ENCODE measurements at places on chromosomes 11 and 22.

GRCh38 chr11:8252388-8252787 lies 11.3 kb downstream of the LMO1 start:
- no peak for DNase-seq

DNA sequence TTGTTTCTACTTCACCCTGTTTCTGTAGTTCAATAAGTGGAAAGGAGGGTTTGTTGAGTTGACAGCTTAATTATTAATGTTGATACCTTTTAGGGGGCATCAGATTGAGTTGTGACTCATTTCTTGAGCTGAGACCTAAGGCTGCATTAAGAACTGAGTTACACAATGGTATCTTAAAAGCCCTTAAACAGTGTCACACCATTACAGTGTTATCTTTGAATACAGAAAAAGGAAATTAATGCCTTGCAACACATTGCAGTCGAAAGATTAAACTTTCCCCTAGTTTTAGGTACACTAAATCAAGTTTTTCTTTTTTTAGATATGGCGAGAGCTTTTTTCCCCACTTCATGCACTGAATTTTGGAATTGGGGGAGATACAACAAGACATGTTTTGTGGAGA lies 16.7 kb downstream of the PAFAH1B2 start:
- no peak for DNase-seq

GRCh38 chr11:72202571-72202970 lies 10.6 kb downstream of the FOLR1 start:
- no peak for DNase-seq

DNA sequence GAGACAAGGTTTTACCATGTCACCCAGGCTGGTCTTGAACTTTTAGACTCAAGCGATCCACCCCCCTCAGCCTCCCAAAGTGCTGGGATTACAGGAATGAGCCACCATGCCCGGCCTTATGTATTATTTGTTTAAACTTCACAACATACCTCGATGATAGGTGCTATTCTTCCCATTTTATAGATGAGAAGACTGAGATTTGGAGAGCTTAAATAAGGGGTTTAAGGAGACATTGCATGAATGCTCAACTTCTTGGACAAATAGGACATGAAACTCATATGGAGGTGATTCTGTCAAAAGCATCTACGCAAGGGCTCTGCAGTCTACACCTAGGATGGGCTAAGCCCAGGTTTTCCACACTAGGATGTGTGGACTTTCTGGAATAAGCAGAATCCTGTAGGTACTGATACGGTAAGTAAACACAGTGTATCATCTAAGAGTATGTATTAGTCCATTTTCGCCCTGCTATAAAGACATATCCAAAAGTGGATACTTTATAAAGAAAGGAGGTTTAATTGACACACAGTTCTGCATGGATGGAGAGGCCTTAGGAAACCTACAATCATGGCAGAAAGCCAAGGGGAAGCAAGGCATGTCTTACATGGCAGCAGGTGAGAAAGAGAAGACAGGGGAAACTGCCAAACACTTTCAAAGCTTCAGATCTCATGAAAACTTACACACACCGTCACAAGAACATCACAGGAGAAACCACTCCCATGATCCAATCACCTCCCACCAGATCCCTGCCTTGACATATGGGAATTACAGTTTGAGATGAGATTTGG lies 62.8 kb upstream of the CAPRIN1 start:
- DNase-seq, result no peak

DNA sequence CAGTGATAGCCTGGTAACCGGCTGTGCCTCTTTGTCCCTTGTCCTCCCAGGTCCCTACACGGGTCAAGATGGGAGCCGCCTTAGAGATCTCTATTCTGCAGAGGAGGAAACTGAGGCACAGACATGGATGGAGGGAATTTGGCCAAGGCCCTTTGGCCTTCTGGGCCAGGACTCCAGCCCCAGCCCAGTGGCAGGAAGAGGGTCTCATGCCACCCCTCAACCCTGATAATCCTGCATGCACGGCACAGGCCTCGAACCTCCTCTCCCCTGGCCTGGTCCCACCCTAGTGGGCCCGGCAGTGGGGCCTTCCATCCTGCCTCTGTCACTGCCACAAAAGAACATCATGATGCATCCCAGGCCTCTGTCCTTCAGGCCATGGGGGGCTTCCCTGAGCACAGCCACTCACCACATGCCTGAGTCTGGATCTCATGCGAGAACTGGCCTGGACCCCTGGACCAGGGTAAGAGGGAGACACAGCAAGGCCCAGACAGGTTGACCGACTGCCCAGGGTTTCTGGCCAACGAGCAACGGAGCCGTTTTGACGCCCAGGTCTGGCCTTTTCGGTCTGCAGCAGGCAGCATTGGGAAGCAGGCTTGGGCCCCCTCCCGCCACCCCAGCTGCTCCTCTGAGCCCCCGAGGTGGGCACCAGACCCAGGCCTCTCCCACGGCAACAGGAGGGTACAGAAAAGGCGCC lies 6.5 kb downstream of the LINC01488 start:
- no peak for DNase-seq

- no peak for DNase-seq
Observed at GRCh38 chr11:105644839-105645573, 35.1 kb downstream of the GRIA4 start.

GRCh38 chr11:47234669-47235100 lies 13.9 kb downstream of the ACP2 start:
- DNase-seq, result no peak

DNA sequence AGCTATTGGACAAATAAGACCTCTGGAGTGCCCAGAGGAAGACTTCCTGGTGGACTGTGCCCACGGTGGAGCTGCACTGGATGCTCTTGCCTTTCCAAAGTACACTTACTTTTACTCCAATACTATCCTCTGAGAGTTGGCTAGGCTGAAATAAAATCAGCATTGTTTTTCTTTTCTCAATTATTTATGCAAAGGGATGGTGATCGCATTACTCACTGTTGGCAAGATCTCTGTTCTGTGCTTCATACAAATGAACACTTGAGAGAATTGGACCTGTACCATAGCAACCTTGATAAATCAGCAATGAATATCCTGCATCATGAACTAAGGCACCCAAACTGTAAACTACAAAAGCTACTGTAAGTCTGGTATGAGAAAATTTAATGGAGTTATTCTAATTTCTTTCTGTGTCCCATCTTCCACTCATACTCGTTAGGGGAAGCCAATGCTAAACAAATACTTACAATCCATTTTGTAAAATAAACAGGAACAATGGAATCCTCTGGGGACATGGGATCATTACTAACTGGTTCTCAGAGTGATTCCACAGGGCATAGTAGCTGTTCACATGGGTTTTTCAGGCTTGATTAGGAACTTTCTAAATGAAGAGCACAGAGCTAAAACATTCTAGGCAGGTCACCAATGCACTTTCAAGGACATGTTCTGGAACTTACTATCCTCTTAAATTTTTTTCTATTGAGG lies 26.3 kb downstream of the NLRP14 start:
- DNase-seq, result no peak

DNA sequence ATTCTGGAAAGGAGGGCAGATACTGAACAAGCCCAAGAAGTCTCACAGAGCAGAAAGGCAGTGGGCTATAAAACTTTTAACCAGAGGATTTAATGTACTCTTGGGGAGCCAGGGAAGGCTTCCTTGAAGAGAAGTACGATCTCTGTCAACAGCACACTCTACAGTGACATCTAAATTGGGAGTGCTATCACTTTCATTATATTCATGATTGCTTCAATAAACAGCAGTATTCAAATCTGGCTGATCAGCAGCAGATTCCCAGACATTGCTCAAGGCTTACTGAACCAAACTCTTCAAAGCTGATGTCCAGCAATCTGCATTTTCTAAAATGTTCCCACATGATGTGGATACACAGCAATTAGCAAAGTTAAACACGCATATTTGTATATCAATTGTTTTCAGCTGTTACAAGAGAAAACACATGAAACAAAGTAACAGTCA lies 44.2 kb downstream of the SYTL2 start:
- no peak for DNase-seq

DNA sequence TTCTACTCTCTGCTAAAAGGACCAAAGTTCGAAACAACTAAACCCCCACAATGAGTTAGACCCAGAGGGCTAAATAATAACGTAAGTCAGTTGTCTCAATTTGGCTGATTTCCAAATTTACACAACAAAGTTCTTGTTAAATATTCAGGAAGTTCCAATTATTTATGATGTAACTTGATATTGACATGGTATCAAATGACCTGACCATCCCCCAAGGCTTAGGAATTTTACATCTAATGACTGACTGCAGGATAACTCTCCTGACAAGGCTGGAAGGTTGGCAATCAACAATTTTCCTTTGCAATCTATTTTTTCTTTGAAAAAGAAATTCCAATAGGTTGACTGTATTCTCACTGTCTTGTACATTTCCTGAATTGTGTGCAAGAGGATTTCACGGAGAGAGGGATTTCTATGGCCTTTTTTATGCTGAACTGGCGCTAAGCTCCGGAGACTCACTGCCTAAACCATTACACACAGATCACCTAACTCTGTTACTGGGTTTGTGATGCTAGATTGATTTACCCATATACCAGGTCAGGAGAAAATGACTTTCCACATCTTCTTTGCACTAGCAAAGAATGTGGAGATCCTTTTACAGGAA lies 9.6 kb upstream of the CDON start:
- DNase-seq, result no peak

DNA sequence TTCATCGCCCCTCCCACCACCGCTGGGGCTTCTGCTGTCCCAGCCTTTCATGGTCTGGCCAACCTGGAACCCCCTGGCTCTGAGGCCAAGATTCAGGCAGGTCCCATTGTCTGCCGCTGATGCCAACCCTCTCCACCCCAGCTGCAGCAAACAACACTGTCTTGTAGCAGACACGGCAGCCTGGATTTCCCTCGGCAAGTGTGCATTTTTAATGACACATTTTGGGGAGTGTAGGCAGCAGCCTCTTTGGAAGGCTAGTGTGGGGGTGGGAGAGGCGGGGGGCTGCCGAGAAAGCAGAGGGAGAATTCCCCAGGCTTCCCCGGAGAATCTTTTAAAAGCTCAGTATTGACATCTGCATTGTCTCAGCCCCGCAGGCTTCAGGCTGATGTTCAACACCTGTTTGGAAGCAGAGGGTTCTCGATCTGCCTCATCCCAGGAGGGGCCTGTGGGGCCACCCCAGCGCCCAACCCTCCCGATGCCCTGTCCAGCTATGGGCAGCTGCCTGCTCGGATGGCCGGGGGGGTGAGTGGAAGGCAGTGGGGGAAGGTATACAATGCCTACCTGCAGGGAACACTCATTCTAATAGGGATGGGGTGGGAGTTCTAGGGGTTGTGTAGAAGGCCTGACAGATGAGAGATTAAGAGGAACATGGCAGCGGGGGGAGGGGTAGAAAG lies 41.5 kb downstream of the NECTIN1 start:
- no peak for DNase-seq

DNA sequence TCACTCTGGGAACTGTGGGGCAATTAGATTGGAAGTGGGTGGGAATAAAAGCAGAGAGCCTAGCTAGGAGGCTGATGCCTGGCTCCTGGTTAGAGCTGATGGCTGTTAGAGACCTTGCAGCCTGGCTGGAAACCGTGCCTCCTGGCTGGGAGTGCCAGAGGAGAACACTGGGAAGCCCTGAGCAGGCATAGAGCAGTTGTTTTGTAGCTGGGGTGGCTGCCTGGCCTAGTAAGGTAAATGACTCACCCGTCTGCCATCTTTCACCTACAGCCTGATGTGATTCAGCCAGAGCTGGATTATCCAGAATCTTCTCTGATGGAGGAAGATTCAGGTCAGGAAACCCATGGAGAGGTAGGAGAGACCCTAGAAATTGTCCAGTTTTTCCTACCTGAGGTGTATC lies 6.1 kb downstream of the UQCR10 start:
- DNase-seq, result no peak

DNA sequence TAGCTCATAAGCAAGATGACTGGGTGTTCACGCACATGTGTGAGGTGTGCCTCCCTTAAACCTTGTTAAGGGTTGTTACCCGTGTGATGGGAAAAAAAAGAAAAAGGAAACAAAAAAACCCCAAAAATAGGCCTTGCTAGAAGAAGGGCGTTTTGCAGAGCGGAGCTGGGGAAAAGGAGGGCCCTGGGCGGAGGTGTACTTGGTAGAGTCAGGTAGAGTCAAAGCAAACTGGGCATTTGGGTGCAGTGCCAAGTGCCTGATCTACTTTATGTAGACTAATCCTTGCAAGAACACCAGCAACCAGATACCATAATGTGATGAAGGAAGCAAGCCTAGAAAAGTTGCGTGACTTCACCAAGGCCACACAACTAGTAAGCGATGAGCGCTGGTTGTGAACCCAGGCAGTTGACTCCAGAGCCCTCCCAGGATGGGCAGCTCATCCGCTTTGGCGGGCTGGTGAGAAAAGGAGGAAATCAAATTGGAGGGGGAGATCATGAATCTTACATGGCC lies 1.2 kb upstream of the TIRAP start:
- no peak for DNase-seq

DNA sequence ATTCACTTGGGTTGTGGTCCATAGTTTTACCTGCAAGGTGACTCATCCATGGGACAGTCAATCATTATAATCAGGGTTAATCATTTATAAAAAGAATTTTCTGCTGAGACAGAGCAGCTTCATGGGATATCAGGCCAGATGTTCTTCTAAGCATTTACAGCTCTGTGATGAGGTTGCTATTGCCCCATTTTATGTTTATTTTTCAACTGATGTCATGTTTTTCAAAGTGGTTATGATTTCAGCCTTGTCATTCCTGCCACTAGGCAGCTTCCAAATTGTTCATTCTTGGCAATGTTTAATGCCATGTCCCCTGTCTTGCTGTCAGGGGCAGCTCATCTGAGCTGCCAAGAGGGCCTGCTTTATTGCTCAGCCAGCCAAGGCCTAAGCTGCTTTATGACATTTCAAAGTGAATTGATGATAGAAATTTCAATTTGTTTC lies 35.9 kb upstream of the ZBED5 start:
- no peak for DNase-seq

DNA sequence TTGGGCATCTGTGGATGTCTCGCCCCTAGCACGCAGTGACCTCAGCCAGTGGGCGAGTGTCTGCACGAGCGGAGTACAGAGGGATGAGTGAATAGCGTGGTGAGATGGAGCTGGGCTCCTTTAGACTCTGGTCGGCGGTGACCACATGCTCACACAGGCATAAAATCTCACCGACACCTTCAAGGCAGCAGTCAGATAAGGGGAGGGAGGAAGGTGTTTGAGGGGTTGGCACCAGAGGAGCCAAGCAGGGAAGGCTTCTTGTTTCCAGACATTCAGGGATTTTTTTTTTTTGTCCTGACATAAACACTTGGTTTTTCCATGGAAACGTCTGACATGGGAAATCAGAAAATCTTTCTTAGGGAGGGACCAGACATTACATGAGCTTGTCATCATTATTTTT lies 35.8 kb downstream of the GRIK4 start:
- DNase-seq, result no peak

- no peak for DNase-seq
Observed at GRCh38 chr11:127675581-127675980, 675.0 kb upstream of the KIRREL3 start.

- no peak for DNase-seq
Observed at GRCh38 chr22:19555651-19556050, 31.4 kb upstream of the CLDN5 start.

GRCh38 chr11:94649964-94650623 lies 82.9 kb downstream of the PIWIL4 start:
- DNase-seq, result no peak

GRCh38 chr22:47615051-47615450 lies 852.6 kb downstream of the TBC1D22A start:
- DNase-seq, result no peak

Data from SIG-M5 (cell line).